Epithelial cell of prostate (primary cell): ENCODE measurements at places on chromosomes 5 and 9.

- no peak for DNase-seq
Observed at GRCh38 chr5:102701748-102702147, 53.4 kb upstream of the PAM start.

GRCh38 chr5:31983851-31984250 is 190.3 kb downstream of the GOLPH3 start:
- DNase-seq = no peak

DNA sequence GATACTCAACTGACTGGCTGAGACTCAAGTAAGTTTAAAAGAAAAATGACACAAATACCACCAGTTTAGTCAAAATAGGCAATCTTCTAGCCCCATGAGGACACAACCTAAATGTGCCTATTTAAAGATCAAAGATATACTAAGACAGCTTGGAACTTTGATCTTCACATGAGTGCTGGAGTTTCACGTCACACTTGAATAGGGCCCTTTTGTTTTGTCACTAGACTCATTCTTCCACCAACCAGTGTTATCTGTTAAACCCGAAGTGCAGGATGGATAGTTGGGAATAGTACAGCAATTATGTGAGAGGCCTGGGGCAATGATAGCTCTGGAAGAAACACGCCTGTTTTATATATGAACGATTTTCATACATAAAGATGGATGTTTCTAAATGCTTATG is 792.8 kb upstream of the NUDT12 start:
- DNase-seq = no peak

- DNase-seq = no peak
Observed at GRCh38 chr5:2879701-2880100, 128.2 kb upstream of the IRX2 start.

DNA sequence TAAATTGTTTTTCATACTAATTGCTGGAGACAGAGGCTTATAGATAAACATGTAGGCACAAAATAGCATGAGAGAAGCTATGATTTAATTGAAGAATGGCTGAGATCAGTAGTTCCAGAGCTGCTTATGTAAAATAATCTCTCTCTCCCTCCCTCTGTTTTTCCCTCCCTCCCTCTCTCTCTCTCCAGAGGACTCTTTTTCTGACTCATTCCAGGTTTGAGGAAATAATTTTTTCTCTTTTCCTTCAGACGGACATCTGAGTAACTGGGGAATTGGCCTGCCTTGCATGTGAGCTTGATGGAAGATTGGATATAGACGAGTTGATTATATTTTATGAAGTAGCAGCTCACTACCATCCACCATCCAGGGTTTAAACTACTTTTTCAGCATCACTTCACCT is 35.5 kb downstream of the KCTD16 start:
- DNase-seq = no peak
